ENCODE measurements at places on chromosomes 6 and 20.

DNA sequence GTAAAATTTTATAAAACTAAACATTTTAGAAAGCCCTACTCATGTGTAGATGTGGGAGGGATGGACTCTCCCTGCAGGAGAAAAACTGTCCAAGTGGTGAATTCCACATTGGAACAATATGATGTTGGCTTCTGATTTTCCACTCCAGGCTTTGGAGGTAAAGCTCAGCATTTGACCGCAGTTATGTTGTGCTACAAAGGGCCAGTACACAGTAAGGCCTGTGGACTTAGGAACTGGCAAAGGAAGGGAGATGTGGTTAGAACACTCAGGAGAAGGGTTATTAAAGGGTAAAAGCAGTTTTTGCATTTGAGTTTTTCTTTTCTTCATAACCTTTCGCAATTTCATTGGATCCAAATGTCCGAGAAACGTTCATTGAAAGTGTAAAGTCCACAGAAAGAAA lies 150.3 kb upstream of the SASH1 start:
- peak; percentile 89 for DNase-seq

- DNase-seq: no peak
These were observed 12.5 kb downstream of the AGPAT4 start for GRCh38 chr6:161261325-161261724.

GRCh38 chr20:9928955-9929354 lies 90.1 kb upstream of the PAK5 start:
- no peak for DNase-seq

- DNase-seq: no peak
These were observed 26.2 kb upstream of the LRRC1 start for GRCh38 chr6:53768636-53769035.

DNA sequence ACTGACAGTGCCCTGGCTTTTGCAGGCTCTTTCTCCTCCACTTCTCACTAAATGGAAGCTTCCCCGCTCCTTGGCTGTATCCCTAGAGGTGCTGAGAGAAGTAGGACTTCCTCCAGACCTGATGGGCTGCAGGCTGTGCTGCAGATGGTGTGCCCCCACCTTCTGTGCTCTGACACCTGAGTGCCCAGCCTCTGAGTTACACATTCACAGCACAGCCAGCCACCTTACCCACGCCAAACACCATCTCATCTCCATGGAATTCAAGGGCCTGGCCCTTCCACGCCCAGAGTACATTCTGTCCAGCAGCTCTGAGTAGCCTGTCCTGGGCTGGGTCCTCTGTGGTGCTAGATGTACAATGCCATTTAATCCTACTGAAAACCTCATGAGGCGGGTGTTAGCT lies 5.3 kb downstream of the SFTA2 start:
- no peak for DNase-seq

GRCh38 chr6:53441035-53441493 lies 92.3 kb upstream of the ELOVL5 start:
- DNase-seq: no peak

- DNase-seq: no peak
These were observed at the start of gene LHFPL5 for GRCh38 chr6:35804996-35805736. Gene LHFPL5, plus strand, starts transcription at chr6:35805352. Its CDS starts 319 bp downstream, at chr6:35805671.

DNA sequence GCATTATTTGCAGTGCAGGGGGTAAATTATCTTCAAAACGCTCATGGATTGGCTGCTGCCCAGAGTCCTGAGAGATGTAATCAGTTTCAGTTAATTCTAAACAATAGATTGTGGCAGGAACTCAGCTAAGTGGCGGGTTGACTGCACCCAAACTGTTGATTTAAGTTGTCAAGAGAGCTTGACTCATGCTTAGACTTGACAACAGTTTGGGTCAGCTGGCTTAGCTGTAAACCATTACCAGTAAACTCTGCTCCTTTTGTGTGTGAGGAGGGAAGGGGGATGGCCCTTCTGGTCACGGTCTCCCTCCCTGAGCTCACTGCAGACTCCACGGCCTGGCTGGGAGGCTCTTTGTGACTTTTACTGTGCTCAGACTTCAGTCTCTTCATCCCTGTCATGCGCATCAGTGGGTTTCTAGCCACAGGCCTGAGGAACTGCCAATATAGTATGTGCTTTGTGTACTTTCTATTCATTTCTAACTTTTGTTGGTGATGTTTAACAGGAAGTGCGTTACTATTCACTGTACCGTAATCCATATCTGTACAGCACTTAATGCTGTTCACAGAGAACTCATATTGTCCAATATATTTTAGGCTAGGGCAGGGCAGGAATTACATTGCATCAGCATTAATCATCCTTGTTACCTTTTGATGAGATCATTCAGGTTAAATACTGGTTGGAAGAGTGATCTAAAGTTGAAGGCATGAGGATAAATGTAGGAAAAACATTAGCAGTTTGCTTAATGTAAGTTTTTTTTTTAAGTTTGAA lies 488.3 kb downstream of the CDKAL1 start:
- no peak for DNase-seq

GRCh38 chr6:106097411-106098231 lies 11.5 kb downstream of the PRDM1 start:
- DNase-seq: peak; percentile 60

DNA sequence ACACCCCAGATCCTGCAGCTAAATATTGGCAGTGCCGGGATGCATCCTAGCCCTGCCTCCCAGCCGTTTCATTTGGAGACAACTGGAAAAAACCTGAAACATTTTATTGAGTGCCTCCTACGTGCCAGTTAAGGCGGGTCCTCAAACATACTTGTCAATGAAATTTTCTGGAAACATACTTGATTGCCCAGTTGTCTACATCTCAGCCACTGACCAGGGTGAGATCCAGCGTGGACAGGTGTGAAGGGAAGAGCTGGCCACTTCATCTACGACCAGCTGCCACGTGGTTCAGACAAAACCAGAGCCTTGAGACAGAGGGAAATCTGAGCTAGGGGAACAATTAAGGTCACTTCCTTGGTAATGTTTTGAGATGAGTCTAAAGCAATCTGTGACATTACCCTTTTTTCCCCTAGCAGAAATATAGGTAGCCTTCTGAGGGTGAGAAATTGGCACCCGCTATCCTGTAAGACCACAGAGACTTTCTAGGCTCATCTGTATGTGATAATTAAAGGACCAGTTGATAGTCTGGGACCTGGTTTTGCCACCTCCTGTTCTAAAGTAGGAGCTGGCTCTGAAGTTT lies 116.3 kb upstream of the MTHFD1L start:
- DNase-seq: no peak

- no peak for DNase-seq
These were observed 92.3 kb upstream of the BEND6 start for GRCh38 chr6:56862415-56863175.

GRCh38 chr20:17822039-17822438 lies 122.3 kb downstream of the BANF2 start:
- DNase-seq: peak; percentile 59

GRCh38 chr6:109826551-109826950 lies 135.5 kb downstream of the FIG4 start:
- no peak for DNase-seq

- DNase-seq: no peak
These were observed 24.6 kb downstream of the SPATA2 start for GRCh38 chr20:49890471-49891361.

- no peak for DNase-seq
These were observed 33.7 kb upstream of the SIRPA start for GRCh38 chr20:1861347-1861976.

- DNase-seq: no peak
These were observed 60.2 kb downstream of the CHMP4B start for GRCh38 chr20:33871362-33871761.

- no peak for DNase-seq
These were observed 193.6 kb upstream of the CST7 start for GRCh38 chr20:24755411-24755922.

- DNase-seq: peak; percentile 45
These were observed 79.7 kb upstream of the MBOAT1 start for GRCh38 chr6:20291764-20292580.

GRCh38 chr6:156720691-156721685 lies 56.2 kb upstream of the ARID1B start:
- no peak for DNase-seq

GRCh38 chr6:27593861-27594260 lies 121.0 kb upstream of the ZNF184 start:
- no peak for DNase-seq

DNA sequence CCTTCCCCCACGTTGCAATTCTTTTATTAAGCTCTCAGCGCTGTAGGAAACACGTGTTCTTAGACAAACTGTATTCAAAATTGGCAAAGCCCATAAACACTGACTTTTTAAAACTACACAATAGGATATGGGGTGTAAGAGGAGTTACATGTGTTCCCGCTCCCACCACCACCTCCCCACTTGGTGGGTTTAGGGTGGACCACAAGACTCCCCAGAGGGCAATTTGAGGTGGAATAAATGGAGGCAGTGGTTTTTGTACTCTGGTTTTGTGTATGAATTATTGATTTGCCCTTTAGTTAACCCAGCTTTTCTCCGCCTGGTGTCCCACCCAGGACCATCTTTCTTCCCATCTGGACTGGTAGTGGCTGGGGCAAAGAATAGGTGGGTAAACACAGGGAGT lies 3.7 kb downstream of the UQCC2 start:
- DNase-seq: no peak

DNA sequence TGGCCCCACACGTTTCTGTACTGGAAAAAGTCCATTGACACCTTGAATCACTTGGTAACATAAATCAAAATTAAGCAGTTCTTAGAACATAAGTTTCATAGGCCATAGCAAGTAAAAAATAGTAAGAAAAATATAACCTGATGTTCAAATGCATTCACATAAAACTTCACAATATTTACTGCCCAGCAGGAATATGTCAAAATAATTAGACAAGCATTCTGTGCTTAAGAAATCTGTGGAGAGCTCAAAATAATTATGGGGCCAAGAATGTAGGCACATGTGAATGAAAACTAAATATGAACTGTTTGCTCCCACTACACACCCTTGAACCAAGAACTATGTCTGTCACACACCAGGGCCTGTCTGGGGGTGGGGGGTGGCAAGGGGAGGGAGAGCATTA lies 70.8 kb downstream of the IPCEF1 start:
- no peak for DNase-seq

DNA sequence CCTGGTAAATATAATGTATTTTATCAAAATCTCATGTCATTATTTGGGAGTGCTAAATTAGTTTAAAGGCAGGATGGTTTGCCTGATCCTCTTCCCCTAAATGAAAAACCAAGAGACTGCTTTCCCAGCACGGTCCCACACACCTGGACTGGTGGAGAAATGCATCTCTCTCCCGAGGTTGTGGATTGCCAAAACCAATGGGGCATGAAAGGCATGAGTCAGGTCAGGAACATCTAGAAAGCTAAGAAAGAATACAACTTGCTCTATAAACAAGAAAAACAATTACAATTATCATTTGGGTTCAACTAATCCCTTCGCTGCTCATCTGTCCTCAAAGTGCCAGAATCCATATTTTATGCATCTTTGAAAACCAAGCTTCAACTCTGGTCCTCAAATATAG lies 308.3 kb upstream of the IRAK1BP1 start:
- no peak for DNase-seq

- DNase-seq: no peak
These were observed 10.1 kb downstream of the PPP1R3G start for GRCh38 chr6:5095236-5095635.

DNA sequence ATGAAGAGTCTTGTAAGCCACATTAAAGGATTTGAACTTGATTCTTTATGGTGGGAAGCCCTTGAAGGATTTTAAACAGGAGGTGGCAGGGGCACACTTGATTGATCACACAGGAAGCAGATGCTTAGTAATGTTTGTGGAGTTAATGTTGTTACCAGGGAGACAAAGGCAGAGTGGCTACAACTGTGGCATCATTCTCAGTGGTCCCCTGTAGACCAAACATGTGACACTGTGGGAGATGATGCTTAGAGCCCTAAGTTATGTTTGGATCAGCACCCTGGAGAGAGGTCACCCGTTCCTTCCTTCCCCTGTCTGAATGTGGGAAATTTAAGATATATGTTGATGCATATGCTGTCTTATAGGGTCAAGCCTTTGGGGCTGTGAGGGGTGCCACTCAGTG lies 53.2 kb downstream of the EIF2S2 start:
- DNase-seq: no peak

Data from AG09309 (cell line).